ENCODE measurements at places on chromosomes 5 and 9.

GRCh38 chr5:159178978-159179377 is 30.4 kb downstream of the RNF145 start:
- DNase-seq = peak; percentile 92

- no peak for DNase-seq
These were observed 171.1 kb upstream of the SMIM23 start for GRCh38 chr5:171614511-171614910.

DNA sequence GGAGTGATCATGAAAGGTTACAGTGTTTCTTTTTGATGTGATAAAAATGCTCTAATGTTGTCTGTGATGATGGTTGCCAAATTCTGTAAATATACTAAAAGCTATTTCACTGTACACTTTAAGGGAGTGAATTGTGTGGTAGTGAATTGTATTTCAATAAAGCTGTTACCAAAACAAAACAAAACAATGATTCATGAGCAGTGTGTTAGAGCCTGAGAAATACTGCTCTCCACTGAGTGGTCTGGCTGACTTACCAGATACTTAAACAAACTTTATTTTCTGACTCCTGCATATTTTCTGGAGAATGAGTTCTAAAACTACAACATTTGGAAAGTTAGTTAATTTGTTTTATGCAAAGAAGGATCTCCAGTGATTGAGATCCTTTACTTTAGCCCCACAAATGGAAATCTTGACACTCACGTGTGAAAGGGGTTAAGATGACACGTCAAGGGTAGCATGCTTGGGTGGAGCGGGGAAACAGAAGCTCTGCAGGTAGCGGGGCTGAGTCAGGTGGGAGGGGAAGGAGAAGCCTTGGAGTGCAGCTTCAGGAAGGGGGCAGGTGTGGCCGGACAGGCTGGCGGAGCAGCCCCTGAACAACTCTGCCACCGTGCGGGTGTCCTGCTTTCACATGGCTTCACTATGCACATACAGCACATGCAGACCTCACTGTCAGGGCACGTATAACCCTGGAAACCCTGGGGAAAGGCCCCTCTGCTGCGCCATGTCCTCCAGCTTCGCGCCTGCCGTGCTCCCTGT is 256.7 kb downstream of the IRX1 start:
- DNase-seq = no peak

- no peak for DNase-seq
These were observed 228.9 kb downstream of the CDK5RAP2 start for GRCh38 chr9:120351106-120351505.

- no peak for DNase-seq
These were observed 111.7 kb downstream of the NXNL2 start for GRCh38 chr9:88646539-88647300.

DNA sequence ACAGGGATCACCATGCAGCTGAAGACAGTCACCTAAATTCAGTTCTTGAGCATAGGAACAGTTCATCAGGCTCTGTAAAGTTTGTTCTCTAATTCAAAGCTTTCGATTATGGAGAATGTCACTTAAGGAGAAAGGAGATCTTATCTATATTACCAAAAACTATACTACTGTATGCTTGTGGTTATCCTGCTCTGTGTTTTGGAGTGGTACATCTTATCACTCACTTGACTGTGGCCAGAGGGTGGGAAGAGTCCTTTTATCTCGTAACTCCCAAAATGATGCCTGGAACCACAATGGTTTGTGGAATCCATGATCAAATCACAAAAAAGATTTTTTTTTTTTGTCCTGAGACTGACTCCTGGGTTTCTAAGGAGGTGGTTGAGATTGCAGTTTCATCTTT is 230.7 kb downstream of the COMMD10 start:
- DNase-seq = no peak

DNA sequence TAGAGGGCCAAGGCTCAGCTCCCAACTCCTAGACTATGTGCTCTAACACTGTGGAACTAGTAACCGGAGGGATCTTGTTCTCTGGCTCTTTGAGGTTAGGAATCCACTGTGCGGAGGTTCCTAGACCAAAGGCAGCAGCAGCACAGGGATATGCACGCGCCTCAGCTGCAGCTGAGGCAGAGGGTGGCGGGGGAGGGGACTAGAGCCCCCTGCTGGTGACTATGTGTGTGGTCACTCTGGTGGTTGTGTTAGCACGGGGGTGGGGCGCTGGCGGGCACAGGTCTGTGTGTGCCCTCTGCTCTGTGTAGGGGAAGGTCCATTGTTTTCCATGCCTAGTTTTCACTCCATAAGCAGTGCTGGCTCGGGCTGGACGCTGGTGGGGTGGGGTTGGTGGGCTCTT is 458.0 kb upstream of the IZUMO3 start:
- no peak for DNase-seq

- no peak for DNase-seq
These were observed 51.8 kb upstream of the TGFBR1 start for GRCh38 chr9:99052815-99053715.

DNA sequence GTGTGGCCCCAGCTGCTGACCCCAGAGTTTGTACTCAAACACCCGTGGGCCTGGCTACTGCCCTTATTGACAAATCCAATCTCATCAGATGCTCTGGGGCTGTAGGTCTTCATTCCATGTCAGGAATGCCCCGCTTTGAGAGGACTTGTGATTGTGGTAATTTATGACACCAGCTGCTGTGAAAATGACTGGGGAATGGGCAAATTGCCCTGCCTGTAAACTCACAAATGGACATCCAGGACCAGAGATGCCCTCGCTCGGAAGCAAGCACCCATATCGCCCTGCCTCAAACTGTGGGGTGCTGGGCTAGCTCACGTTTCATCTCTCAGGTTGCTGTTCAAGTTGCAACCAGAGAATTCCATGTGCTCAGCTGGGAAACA is 225.9 kb upstream of the MAP3K1 start:
- no peak for DNase-seq

DNA sequence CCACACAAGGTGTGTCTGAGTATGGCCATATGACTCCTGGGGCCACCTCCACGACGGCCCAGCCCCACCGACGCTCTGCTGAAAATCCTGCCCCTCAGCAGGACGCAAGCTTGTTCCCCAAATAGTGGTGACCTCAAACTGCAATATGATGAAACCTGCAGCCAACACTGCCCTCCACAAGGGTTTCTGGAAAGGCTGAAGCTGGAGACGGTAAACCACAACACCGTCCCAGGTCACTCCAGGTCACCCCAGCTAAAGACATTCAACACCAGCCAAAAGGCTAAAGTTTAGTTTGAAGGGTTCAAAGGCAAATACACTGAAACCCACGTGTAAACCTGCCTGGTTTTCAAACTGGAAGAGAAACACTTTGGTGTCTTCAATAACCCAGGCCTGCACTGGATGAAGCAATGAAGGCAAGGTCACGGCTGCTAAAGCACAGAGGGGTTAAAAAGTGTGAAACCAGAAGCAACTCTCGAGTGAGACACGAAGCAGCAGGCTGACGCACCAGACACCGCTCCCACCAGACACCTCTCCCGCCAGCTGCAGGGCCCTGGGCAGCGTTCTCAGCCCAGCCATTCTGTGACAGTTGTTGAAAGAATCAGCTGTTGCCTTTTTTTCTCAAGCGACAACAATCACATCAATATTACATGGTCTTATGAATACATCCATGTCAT is 1.8 kb upstream of the LHX3 start:
- DNase-seq = no peak

- DNase-seq = no peak
These were observed 19.4 kb downstream of the ERGIC1 start for GRCh38 chr5:172853355-172853975.

DNA sequence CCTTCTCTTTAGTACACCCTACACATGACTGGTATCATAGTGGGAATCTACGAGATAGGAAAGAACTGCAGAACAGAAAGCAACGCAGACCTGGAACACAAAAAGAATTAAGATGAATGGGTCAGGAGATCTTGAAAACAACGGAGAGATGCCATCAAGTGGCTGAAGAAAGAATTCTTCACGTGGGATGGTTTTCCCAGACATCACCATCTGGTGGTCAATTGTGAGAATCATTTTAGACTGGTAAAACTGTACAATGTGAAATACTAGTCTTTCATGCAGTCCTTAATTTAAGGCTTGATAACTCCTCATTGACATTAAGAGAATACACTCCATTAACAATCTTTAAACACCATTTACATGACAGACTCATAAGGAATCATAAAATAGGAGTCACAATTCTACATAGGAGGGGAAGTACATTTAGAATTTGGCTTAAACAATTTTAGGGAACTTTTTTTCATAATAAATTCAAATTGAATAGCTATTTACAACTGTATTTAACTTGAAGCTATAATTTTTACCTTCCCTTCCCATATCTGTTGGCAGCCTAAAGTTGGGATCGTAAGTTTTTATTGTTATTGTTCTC is 128.4 kb upstream of the TRPM3 start:
- peak; percentile 77 for DNase-seq

DNA sequence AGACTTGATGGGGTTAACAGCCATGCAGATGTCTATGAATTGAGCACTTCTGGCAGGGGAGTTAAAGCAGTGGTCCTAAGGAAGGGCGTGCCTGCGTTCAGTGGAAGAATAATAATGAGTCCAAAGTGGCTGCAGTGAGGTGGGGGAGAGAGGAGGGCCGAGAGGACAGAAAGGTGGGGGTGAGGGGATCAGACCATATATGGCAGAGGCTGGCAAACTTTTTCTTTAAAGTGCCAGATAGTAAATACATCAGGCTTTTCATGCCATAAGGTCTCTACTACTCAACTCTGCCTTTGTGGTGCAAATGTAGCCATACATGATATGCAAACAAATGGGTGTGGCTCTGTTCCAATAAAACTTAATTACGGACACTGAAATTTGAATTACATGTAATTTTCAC is 77.1 kb downstream of the STRBP start:
- DNase-seq = no peak

DNA sequence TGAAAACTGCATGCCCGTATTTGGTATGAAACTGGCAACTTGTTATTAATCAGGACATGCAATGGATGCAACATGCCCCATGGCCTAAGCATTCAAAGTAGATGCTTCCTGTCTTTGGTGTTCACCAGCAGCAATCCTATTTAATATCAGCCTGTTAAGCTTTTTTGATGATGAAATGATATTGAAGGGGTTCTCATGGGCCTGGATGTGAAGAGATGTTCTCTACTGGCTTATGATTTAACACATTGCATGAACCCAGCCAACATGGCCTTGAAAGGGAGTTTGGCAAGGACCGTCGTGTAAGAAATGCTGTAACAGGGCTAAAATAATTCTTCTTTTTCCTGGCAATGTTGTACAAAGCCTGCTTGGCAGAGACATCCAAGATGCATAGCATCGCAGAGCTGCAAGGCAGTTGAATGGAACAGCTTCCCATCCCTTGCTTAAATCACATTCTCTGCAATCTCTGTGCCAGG is 111.2 kb downstream of the SMARCA2 start:
- DNase-seq = no peak

DNA sequence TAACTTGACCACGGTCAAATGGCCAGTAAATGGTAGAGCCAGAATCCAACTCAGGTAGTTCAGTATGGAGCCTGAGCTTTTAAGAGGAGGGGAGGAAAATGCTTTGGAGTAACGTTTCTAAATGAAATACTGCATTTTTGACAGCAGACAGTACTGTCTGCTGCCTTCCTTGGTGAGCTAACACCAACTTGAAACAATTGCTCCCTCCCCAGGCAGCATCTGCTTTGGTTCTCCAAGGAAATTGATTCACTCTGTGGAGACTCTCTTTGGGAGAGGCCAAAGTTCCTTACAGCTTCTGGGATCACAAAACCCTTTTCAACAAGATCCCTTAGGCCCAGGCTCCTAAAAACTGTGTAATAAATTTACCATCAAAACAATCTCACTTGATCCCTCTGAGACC is 75.2 kb upstream of the SSBP2 start:
- no peak for DNase-seq

DNA sequence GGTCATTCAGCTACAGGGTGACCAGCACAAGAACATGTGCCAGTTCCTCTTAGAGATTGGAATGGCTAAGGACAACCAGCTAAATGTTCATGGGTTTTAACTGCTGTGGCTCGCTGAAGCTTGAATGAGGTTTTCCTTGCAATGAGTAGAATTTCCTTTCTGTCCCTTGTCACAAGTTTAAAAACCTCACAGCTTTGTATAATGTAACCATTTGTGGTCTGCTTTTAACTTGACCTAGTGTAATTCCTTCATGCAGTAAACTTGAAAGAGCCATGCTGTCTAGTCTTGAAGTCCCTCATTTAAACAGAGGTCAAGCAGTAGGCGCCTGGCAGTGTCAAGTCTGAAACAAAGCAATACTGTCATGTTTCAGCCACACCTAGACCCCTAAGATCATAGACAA is 181.3 kb upstream of the DMRT1 start:
- DNase-seq = no peak

GRCh38 chr5:34719029-34719428 is 62.9 kb downstream of the RAI14 start:
- no peak for DNase-seq

GRCh38 chr9:94610181-94610606 is 16.6 kb upstream of the FBP2 start:
- DNase-seq = no peak

GRCh38 chr9:136678624-136679023 is 8.6 kb downstream of the AGPAT2 start:
- no peak for DNase-seq

GRCh38 chr5:115295777-115296123 is 704 bp downstream of the CCDC112 start:
- no peak for DNase-seq

DNA sequence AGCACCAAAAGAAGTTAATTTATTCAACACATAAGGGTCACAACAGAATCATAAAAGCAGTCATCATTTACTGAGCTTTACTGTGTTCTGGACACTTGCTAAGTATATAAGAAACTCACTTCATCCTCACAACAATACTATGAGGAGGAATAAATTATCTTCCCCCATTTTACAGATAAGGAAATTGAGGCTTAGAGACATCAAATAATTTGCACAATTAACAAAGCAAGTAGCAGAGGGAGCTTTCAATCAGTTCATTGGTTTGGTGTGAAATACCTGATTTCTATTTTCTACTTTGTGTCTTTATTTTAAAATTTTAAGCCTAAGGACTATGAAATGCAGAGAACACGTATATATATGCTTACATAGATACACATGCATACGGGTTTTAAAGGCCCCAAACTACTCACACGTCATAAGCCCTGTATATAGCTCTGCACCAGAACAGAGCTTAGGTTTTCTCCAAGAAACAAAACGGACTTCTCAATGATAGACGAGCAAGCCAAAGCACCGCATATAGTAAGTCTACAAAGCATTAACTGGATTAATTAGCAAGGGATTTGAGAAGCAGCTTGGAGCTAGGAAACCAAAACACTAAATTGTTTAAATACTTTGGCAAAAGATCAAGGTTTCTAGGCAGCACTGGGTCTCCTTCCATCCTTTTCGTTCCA is 95.6 kb downstream of the DENND1A start:
- DNase-seq = no peak

DNA sequence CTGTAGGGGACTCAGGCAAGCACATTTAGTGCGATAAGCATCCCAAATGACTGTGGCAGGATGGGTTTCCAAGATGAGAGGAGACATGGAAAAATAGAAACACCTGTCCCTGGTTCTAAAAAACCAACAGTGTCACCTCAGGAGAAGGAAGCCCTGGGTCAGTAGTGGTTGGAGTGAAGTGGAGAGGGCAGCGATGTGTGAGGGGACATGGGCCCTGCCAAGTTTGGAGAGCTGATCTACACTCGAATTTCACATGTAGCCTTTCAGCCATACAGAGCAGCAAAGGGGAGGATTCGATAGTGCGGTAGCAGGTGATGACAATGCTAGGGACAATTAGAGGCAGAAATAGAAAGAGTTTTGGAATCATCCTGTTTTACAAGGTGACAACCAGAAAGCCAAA is 32.6 kb upstream of the LHX2 start:
- DNase-seq = no peak

GRCh38 chr9:33443047-33443446 is 4.3 kb downstream of the AQP3 start:
- no peak for DNase-seq

GRCh38 chr9:2270565-2270964 is 255.4 kb downstream of the SMARCA2 start:
- DNase-seq = no peak

All from kidney capillary endothelial cell (primary cell).